ENCODE measurements at places on chromosomes 2 and 18. TPM values are rescaled to one million over a fixed set of nuclear protein-coding genes. Genes with fewer than 3 reads are reported as not detected.

GRCh38 chr2:97663962-97664635 lies at the start of gene ACTR1B:
TSS of gene ACTR1B (minus strand) at chr2:97664044. CDS start at chr2:97663890, 154 bp downstream.
- peaks cover 41% of the 10 kb centered on the region for H3K4me1 ChIP-seq
- DNase-seq = peak; percentile 95
- H3K27me3 ChIP-seq = no peaks in the 10 kb centered on the region
- H3K36me3 ChIP-seq = peaks cover 22% of the 10 kb centered on the region
- H3K4me3 ChIP-seq = peak within 1 kb of the TSS; percentile 89

DNA sequence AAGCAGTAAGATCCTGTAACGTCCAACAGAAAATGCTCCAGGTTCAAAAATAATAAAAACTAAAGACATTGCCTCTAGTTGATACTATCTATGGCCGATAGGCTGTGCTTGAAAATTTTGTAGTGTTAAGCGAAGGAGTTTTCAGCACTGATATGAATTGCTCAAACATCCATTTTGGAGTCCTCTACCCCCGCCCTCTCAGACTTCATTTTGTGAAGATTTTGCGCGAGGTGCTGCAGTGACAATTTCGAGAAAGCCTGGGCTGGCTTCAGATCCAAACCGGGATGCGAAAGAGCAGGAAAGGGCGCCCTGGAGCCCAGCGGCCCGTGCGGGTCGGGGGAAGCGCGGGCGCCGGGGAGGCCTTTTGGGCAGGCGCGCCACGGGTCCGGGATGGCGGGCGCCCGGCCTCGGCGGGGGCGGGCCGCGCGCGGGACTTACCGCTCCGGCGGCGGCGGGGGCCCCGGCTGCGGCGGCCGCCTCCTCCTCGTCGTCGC lies 1.8 kb downstream of the SP3 start:
- H3K27me3 ChIP-seq = no peaks in the 10 kb centered on the region
- H3K4me1 ChIP-seq = no peaks in the 10 kb centered on the region
- H3K27ac ChIP-seq = peak overlapping the region; percentile 97
- peak overlapping the region; percentile 99 for H3K4me3 ChIP-seq

DNA sequence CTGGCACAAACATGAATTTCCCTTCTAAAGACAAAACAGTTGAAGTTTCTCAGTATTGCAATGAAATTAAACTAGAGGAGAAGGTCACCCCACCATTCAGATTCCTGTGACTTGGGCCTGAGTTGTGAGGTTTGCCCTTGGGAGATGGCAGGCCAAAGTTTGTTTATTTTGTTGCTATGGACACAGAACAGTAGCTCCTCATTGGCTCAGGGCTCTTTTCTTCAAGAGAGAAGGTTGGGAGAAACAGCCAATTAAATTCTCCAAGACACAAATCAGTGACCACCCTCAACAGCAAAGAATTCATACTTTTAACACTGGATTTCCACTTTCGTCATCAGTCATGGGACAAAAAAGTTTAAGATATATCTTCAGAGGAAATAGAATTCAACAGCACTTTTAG lies at the start of gene FLACC1:
FLACC1 (minus strand) TSS at position 125 of the 400 bp plus-strand sequence. CDS start 5,941 bp downstream, outside the sequence.
- H3K4me3 ChIP-seq = no peak within 1 kb of the TSS
- no peaks in the 10 kb centered on the region for H3K27me3 ChIP-seq
- H3K27ac ChIP-seq = peak within 1 kb of the TSS; percentile 77
- no peaks in the 10 kb centered on the region for H3K36me3 ChIP-seq

RAB6C gene
- total RNA-seq = not detected

GRCh38 chr2:180101846-180102245 lies 94.7 kb upstream of the CWC22 start:
- H3K4me3 ChIP-seq = no peak overlapping the region
- H3K36me3 ChIP-seq = no peaks in the 10 kb centered on the region
- no peaks in the 10 kb centered on the region for H3K4me1 ChIP-seq

DLGAP1 gene
- total RNA-seq = 3.3 TPM

MDH1B gene
- 1.5 TPM for total RNA-seq

GRCh38 chr2:239271882-239272281 lies 128.9 kb downstream of the HDAC4 start:
- H3K36me3 ChIP-seq = no peaks in the 10 kb centered on the region
- no peak overlapping the region for H3K27ac ChIP-seq
- no peaks in the 10 kb centered on the region for H3K27me3 ChIP-seq
- DNase-seq = peak; percentile 43
- H3K4me3 ChIP-seq = no peak overlapping the region

KLHL14 gene
- 0.30 TPM for total RNA-seq

DNA sequence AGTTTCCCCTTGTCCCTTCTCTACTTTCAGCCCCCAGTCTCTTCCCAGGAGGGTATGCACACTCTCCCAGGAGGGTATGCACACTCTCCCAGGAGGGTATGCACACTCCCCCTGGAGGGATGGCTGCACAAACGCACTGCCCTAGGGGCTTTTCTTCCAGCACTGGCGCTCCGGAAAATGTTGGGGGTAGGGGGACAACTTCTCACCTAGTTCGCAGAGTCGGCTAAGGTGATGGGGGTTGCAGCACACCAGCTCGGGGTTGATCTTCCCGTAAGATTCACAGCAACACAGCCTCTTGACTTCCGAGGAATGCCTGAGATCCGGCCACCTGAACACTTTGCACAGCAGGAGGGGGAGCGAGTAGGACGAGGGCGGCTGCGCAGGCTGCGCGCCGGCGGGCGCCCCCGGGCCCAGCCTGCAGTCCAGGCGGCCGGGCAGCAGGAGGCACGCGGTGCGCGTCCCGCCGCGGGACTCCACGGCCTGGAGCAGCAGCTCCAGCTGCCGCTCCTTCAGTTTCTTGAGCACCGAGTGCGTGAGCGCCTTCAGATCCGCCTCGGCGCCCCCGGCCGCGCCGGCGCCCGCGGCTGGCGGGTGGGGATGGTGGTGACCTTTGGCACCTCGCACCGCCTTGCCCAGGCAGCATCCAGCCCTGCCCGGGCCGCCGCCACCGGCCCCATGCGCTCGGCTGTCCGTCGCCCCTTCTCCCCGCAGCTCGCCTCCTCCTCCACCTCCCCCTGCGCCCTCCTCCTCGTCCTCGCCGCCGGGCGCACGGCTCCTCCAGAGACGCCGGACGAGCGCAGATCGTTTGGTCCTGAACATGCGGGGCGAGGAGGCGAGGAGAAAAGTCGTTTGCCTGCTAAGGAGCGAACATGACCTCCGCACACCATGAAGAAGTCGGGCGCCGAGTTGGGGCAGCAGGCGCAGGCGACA lies 894 bp downstream of the SMAD7 start:
- H3K27ac ChIP-seq = peak overlapping the region; percentile 85
- peaks cover 8% of the 10 kb centered on the region for H3K36me3 ChIP-seq
- H3K4me3 ChIP-seq = peak overlapping the region; percentile 71
- no peak for DNase-seq
- peaks cover 64% of the 10 kb centered on the region for H3K4me1 ChIP-seq
- H3K27me3 ChIP-seq = no peaks in the 10 kb centered on the region

GRCh38 chr18:9404565-9405060 lies 70.0 kb downstream of the TWSG1 start:
- H3K27me3 ChIP-seq = no peaks in the 10 kb centered on the region
- H3K27ac ChIP-seq = peak overlapping the region; percentile 56
- DNase-seq = no peak
- peak overlapping the region; percentile 9 for H3K4me3 ChIP-seq
- H3K36me3 ChIP-seq = peaks cover 14% of the 10 kb centered on the region

DNA sequence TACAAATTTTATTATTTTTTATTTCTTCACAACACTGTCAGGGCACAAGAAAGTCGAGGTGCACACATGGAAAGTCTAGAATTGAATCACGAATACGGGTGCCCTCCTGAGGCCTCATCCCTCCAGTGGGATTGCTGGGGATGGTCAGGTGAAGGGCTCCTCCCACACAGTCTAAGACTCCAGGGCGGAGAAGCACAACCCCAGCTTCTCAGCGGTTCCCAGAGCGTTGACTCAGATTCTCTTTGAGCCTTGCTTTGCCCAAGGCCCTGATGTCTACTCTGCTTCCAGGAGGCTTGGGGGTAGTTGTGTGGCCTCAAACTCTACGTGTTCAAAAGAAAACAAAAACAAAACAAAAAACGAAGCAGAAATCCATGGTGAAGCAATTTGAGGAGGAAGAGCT lies 108.4 kb downstream of the LYPD6B start:
- H3K4me3 ChIP-seq = no peak overlapping the region
- H3K4me1 ChIP-seq = no peaks in the 10 kb centered on the region
- H3K36me3 ChIP-seq = no peaks in the 10 kb centered on the region
- DNase-seq = no peak
- no peak overlapping the region for H3K27ac ChIP-seq

DNA sequence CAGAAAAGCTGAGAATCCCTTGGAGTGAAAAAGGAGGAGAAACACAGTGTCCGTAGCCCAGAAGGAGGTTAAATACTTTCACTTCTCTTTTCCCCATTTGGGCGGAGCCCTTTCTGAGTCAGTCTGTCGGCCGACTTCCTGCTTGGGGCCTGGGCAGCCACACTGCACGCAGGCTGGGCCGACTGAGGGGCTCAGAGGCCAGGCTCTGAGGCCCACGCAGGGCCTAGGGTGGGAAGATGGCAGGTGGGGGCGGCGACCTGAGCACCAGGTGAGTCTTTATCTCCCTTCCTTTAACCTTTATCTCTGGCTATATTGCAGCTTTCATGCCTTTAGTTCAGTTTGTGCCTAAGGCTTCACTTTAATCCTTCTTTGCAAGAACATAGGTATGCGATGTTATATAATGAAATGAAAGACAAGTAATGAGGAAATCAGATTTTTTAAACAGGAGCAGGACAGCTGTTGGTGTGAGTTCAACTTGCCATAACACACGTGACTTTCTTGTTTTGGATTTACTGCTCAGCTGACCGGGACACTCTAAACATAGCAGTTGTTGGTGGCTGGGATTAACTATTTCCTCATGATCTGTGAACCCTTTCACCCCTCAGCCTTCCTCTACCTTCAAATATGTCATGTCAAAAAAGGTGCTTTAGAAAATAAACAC lies at the start of gene SP100:
SP100 (plus strand) TSS at position 141 of the 661 bp plus-strand sequence; CDS start at position 237, 96 bp downstream.
- no peaks in the 10 kb centered on the region for H3K27me3 ChIP-seq
- DNase-seq = peak; percentile 75
- peak within 1 kb of the TSS; percentile 95 for H3K27ac ChIP-seq
- H3K4me1 ChIP-seq = peaks cover 76% of the 10 kb centered on the region
- H3K36me3 ChIP-seq = no peaks in the 10 kb centered on the region

DNA sequence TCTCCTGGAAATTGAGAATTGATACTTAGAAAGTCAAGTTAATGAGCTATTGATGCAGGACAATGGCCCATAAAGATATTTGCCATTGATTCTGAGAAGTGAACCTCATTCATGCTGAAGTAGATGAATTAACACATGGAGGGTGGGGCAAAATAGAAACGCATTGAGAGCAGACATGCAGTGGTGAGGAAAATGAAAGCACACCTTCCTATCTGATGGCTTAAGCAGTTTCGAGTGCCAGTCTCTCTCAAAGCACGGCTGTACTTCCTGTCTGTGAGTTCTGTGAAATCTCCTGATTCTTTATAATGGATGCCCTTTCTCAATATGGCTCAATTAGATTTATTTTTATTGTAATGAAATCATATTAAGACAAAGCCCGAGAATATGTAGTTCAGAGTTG lies 247.0 kb downstream of the TMX3 start:
- no peak overlapping the region for H3K27ac ChIP-seq
- no peaks in the 10 kb centered on the region for H3K27me3 ChIP-seq
- no peaks in the 10 kb centered on the region for H3K36me3 ChIP-seq
- no peaks in the 10 kb centered on the region for H3K4me1 ChIP-seq
- no peak for DNase-seq

HOXD4 gene
- total RNA-seq = 17.1 TPM

DNA sequence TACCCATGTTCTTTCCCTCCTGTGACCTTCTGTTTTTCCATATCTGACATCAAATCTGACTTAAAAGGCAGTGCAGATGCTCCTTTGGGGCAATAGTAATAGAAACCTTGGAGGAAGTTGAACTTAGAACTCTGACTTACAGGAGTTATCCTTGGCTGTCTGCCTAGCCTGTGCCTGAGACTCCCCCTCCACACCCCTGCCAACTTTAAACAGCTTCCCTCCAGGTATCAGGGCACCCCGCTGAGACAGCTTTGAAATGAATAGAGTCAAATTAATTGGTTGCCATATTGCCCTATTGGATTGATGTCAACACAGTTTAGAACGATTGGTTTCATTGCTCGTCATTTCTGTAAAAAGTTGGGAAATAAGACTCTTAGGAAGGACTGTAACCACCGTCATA lies 322.0 kb downstream of the PRKCE start:
- no peak overlapping the region for H3K27ac ChIP-seq
- H3K27me3 ChIP-seq = no peaks in the 10 kb centered on the region
- H3K4me3 ChIP-seq = no peak overlapping the region
- no peaks in the 10 kb centered on the region for H3K36me3 ChIP-seq
- H3K4me1 ChIP-seq = no peaks in the 10 kb centered on the region

CXCR1 gene
- 0.21 TPM for total RNA-seq

DNA sequence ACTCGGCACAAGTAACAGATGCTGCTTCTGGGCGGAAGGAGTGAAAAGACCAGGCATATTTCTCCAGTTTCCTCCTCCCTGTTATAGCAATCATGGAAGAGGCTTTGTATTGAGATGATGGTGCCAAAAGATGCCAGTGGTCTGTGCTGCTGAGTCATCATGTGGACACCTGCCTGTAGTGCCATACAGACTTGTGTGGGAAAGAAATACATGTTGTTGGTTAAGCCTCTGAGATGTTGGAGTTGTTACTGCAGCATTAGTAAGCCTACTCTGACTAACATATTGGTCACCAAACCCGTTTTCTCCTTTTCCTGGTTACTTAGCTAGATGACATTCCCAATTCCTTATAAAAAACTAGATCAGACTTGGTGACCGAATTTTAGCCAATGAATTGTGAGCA lies 356.9 kb downstream of the ZNF521 start:
- H3K4me1 ChIP-seq = no peaks in the 10 kb centered on the region
- H3K36me3 ChIP-seq = no peaks in the 10 kb centered on the region
- H3K27ac ChIP-seq = no peak overlapping the region
- DNase-seq = no peak

DNA sequence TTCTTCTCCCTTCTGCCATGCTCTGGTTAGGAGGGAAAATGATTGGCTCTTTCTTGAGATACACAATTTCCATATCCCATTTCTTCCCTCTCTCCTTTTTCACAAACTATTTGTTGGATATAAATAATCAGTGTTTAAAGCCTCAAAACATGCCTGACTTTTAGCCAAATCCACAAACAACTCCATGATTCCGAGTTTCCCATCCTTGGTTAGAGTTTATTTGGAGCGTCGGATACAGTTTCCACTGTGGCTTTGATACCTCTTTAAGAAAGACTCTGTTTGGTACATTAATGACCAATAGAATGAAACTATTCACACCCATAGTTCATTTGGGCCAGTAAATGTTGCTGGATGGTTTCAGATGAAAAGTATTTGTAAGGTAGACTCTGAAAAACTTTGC lies 5.9 kb upstream of the FHL2 start:
- peaks cover under 1% of the 10 kb centered on the region for H3K27me3 ChIP-seq
- DNase-seq = no peak
- no peaks in the 10 kb centered on the region for H3K36me3 ChIP-seq
- no peak overlapping the region for H3K4me3 ChIP-seq
- peak overlapping the region; percentile 9 for H3K27ac ChIP-seq
- no peaks in the 10 kb centered on the region for H3K4me1 ChIP-seq

DNA sequence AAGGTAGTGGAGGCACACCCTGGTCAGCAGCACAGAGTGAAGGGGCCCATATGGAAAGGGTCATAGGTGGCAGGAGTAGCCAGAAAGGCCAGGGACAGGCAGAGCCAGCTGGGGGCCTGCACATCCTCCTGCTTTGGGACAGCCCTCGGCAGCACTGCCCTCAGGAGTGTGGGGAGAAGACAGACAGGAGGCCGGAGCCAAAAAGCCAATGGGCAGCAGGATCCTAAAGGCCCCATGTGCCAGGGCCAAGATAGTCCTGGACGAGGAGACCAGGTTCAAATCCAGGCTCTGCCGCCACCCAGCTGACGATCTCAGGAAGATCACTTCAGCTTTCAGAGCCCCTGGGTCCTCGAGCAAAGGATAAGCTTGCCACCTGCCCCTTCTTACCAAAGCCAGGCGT lies 220.1 kb downstream of the TMEM163 start:
- H3K27me3 ChIP-seq = no peaks in the 10 kb centered on the region
- no peaks in the 10 kb centered on the region for H3K4me1 ChIP-seq
- no peak for DNase-seq
- no peaks in the 10 kb centered on the region for H3K36me3 ChIP-seq
- no peak overlapping the region for H3K4me3 ChIP-seq
- H3K27ac ChIP-seq = no peak overlapping the region

Measured in tibial nerve (tissue), 4 donors.